ENCODE measurements at places on chromosomes 12 and 14.

GRCh38 chr14:54189748-54190354 lies 207.0 kb upstream of the CDKN3 start:
- DNase-seq = no peak

GRCh38 chr12:5171701-5172100 lies 128.0 kb downstream of the KCNA5 start:
- no peak for DNase-seq

DNA sequence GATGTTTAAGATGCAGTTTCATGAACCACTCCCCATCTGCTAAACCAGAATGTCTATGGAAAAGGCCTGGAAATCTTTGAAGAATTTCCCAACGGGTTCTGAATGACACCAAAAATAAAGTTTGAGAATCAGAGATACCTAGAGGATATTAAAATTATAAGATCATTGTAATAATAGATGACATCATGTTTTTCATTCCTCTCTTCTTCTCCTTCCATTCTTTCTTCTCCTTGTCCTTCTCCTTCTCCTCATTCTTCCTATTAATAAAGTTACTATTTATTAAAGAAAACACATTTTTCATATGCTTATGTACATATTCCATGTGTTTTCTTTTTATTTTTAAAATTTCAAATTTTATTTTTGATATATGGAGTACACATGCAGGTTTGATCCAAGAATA lies 1449.4 kb downstream of the LRFN5 start:
- DNase-seq = no peak

GRCh38 chr12:98744680-98745079 lies 99.6 kb downstream of the APAF1 start:
- no peak for DNase-seq

- peak; percentile 71 for DNase-seq
Measured at GRCh38 chr14:76784881-76785280, 23.6 kb downstream of the VASH1 start.

GRCh38 chr14:30507209-30507608 lies 51.7 kb upstream of the G2E3 start:
- no peak for DNase-seq

GRCh38 chr14:56805992-56806727 lies 4.1 kb downstream of the OTX2 start:
- no peak for DNase-seq
